ENCODE measurements at places on chromosomes 4 and X. TPM values are rescaled to one million over a fixed set of nuclear protein-coding genes. Genes with fewer than 3 reads are reported as not detected.

ERVMER34-1 gene
- total RNA-seq, result not detected

HSD17B10 gene
- 86.3 TPM for total RNA-seq

FABP2 gene
- not detected for total RNA-seq

CD38 gene
- total RNA-seq, result 10.7 TPM

POU4F2 gene
- not detected for total RNA-seq

CSAG1 gene
- total RNA-seq, result not detected

FOXR2 gene
- total RNA-seq, result not detected

GYG2 gene
- not detected for total RNA-seq

MAGEC3 gene
- total RNA-seq, result not detected

SULT1B1 gene
- total RNA-seq, result 2.4 TPM

All from activated naive CD4-positive, alpha-beta T cell treated with anti-CD3 and anti-CD28 coated beads, Interleukin-2, amount 50 U/mL, for 72 hours (primary cell).